ENCODE measurements at places on chromosomes 3 and 15.

DNA sequence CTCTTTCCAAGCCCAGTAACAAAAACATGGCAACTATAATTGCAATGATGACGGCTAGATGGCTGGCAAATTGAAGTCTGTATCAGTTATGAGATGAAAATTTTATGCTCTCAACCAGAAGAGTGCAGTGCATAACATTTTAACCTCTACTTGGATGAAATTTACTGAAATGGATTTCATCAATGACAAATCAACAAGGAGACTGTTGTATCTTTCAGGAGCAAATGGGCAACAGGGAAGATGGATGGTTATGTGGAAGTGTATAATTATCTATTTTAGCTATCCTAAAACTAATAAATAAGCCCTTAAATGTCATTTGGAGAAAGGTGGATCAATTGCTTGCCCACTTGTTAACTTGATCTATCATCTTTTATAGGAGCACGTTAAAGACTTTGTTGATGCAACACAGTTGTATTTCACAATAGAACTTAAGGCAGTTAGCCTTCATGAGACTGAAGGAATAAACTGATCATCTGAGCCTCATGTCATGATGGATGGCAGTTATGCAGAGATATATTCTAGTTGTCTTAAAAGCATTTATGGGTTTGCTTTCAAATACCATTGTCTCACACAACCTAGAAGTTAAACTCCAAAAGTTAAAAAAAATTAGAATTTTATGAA is 315.1 kb upstream of the TBC1D5 start:
- no peak for DNase-seq

DNA sequence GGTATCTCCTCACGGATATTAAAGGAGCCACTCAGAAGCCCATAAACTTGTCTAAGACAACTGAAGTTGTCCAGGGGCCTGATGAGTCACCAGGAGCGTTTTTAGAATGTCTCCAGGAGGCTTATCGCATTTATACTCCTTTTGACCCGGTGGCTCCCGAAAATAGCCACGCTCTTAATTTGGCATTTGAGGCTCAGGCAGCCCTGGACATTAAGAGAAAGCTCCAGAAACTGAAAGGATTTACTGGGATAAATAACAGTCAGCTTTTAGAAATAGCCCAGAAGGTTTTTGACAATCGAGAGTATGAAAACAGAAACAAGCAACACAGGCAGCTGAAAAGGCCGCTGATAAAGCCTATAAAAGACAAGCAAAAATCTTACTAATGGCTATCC is 4.1 kb downstream of the DET1 start:
- DNase-seq = no peak

GRCh38 chr3:128681369-128681829 is 30.8 kb upstream of the RPN1 start:
- no peak for DNase-seq

GRCh38 chr3:106573605-106574004 is 704.8 kb upstream of the CBLB start:
- no peak for DNase-seq

GRCh38 chr3:79558943-79559342 is 208.9 kb downstream of the ROBO1 start:
- DNase-seq = no peak

DNA sequence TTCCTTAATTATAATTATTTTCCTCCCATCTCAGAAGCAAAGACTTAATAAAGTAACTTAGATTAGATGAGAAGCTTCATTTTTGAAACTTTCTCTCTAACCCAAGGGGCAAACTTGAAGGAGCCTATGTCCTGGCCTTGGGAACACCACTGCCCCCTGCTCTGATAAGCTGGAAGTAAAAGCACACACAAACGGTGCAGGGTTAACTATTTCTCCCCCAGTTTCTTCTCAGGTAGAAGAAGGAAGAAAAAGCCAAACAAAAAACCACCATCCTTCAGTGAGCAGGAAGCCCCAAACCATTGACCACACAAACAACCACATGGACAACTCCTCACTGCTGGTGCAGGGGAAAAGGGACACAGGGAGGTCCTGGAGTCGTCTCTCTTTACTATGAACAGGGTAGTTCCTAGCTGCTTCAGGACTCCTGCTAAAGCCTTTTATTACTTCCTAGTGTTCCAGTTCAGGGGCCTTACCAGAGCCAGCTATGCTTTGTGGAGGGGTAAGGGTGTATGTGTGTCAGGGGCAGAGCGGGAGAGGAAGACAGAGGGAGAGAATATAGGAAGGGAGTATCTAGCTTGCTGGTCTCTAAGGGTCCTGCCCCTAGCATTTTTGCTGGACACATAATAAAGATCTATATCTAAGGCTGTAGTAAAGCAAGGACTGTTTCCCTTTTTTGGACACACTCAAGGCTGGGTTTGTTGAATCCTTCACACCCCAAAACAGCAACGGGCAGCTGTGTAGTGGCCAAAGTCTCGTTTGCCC is 94.0 kb upstream of the UMPS start:
- DNase-seq = no peak

DNA sequence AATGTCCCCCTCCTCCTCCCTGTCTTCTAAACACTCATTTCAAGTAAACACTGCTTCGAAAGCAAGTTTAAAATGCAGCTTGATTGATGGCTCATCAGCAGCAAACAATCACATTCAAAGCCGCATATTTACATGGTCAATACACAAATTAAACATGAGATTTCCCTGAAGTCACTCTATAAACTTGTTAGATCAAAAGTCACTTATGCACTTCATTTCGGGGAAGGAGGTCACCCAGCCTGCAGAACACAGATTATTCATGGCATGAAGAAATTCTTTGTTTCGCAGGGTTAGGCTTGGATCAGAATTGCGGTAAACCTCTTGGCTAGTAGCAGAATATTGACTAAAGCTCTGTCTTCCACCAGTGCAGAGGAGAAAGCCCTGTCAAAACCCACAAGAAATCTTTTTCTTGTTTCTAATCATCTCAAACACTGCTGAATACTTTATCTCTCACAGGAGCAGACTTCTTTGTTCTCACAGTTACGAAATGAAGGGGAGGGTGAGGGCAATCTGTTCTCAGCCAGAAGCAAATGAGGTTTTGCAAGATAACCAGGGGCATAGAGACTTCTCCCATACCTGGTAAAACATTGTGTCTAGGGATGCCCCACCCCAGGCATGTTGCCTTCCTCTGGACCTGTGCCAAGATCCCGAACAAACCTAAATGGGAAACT is 133.3 kb upstream of the CHL1 start:
- peak; percentile 30 for DNase-seq

DNA sequence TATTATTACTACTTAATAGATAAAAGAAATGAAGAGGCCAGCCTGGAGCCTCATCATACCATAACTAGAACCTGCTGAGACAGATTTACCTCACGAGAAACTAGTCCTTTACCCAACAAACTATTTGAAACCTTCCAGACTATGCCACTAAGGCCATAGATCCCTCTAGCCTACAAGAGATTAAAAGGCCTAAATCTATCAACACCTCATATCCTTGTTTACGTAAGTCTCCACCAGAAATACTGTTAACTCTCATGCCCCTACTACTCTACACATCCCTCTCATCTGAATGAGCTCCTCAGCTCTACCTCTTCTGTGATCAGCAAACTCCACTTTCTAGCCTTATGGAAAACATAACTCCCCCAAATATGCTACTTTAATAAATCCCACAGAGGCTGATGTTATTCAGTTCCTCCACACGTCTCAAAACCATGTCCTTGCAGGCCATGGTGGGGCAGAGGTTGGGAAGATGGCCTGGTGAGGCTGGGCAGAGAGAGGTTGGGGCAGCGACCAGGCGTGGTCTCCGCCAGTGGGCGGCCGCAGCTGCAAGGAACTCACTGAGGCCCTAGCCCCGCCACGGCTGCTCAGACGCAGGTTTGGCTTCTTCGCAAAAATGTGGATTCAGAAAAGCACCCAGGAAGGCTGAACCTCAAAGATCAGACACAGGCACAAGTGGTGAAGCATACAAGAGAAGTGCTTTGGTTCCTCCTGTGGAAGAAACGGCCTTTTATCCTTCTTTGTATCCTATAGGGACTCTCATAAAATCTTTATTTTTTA is 65.8 kb downstream of the GSK3B start:
- no peak for DNase-seq

- DNase-seq = no peak
These were observed 1237.3 kb downstream of the ROBO2 start for GRCh38 chr3:78277220-78277619.

- no peak for DNase-seq
These were observed 23.0 kb downstream of the CP start for GRCh38 chr3:149198611-149199010.

DNA sequence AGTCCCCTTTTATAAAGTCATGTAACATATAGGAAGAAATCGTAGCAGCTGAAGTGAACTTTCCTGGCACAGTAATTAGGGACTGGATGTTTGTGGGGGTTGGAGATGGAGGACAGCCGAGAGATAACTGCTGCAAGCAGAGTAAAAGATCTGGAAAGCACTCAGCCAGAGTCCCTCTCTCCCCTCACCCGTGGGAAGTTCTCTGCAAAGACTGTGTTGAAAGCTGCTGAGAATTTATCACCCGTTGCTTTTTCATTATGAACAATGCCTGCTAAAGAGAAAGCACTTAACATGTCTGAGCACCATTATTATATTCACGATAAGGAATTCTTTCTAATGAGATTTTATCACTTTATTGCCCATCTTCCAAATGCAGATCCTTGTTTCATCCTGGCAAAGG is 248.8 kb downstream of the SHOX2 start:
- no peak for DNase-seq

GRCh38 chr3:58989163-58989562 is 60.7 kb downstream of the CFAP20DC start:
- no peak for DNase-seq

GRCh38 chr3:94909726-94910125 is 846.9 kb downstream of the NSUN3 start:
- no peak for DNase-seq

- no peak for DNase-seq
These were observed 607.5 kb upstream of the AGTR1 start for GRCh38 chr3:148090156-148090555.

DNA sequence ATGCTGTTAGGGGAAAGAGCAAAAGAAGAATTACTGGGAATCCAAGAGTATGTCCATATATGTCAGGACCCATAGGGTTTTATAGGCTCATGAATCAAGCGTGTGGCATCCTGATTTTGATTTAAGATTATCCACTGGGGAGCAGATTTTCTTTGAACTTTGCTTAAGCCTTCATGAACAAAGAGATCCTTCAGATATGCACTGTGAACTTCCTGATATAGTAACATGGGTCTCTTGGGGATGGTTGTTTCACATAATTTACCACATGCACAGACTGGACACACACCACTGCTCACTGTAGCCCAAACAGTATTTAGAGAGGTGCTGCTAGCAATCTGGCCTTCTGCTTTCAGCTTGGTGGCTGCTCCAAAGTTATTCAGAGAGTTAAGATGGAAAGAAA is 200.9 kb upstream of the ZPLD1 start:
- no peak for DNase-seq

DNA sequence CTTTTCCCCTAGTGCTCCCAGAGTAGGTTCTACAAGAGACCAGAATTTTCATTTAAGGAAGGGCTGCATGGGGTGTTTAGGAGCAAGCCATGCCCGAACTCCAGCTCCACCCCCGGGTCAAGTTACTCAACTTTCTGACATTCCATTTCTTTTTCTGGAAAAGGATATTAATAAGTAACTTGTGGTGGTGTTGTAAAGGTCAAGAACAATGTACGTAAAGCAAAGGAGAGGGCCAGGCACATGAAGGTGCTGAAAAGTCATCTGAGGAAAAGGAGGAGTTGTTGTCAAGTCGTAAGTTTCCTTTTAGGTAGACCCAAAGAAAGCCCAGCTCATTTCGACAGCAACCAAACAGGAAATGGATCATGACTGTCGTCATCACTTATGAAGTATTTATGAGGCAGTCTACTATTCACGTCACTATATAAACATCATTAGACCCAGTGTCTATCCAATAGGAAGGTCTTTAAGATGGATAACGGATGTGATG is 319.6 kb upstream of the IL12A start:
- DNase-seq = no peak

GRCh38 chr15:29708519-29708918 is 113.7 kb downstream of the TJP1 start:
- no peak for DNase-seq

- DNase-seq = no peak
These were observed 30.4 kb downstream of the TFRC start for GRCh38 chr3:196051282-196052076.

- DNase-seq = no peak
These were observed 76.1 kb downstream of the FRMD4B start for GRCh38 chr3:69309814-69310213.

GRCh38 chr3:170809975-170810357 is 60.0 kb downstream of the RPL22L1 start:
- no peak for DNase-seq

DNA sequence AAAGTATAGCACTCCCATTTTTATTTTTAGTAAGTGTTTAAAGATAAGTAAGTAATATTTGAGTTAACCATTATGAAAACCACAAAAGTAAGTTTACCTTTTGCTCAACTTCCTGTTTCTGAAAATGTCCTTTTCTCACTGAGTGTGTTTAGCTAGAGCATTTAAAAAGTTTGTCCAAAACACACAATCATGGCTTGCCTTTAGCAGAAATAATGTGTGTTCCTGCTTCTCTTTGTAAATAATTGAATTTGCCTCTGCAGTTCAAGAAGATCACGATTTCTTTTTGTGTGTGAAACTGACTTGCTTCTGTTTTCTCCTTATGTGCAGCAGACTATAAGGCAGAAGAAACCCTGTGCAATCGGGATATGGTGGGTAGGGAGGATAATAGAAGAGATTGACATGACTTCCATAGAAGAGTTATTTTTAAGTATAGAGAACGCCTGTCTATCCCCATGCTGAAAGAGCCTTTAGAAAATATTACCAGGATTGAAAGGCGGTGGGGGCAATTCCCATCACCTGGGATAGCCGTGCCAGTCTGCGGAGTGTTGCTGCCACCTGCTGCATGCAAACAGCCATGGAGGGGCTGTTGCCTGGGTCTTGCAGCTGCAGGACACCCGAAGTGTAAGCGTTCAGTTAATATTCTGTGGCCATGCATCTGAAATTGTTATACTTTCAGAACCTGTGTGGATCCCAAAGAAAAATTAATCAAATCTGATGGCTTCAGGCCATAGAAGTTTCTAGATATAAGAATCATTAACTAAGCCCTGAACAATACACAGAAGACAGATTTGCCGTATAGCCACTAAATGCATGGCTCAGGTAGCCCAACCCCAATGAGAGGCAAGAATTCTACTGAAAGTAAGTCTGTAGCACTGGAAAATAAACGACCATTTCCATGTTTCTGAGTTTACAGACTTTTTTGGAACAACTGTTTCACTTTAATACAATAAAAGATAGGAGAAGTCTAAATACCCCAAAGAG is 2.4 kb upstream of the CD96 start:
- peak; percentile 15 for DNase-seq

Data from NCI-H774 (cell line).